ENCODE measurements at places on chromosomes 2 and 18.

DNA sequence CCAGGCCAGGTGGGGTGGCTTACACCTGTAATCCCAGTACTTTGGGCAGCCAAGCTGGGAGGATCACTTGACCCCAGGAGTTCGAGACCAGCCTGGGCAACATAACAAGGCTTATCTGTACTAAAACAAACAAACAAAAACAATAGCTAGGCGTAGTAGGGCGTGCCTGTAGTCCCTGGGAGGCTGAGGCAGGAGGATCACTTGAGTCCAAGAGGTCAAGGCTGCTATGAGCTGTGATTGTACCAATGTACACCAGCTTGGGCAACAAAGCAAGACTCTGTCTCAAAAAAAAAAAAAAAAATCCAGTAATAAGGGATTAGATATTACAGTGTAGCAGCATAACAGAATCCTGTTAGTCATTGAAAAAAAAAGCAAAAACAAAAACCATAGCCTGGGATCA, 223.2 kb upstream of the FOSL2 start:
- DNase-seq, result no peak

GRCh38 chr2:38581193-38582147, 21.3 kb downstream of the HNRNPLL start:
- peak; percentile 47 for DNase-seq

- DNase-seq, result peak; percentile 84
These were observed 134.1 kb upstream of the ITGB6 start for GRCh38 chr2:160334028-160334741.

DNA sequence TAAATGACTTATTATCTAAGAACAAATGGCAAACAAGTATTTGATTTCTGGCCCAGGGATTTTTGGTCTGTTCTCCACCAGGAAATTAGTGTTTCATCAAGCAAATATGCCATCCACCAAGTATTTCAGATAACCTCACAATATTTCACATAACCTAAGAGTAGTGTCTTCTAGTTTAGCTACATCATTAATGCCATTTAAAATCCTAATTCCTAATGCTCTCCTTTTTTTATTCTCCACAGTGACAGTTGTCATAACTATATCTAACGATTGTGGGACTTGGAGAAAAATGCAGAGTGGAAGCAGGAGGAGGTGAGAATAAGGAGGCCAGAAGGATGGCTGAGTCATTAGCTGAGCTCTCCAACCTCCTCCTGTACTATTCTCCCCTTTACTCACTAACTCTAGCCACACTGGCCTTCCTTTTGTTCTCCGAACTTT, 58.5 kb upstream of the CTLA4 start:
- DNase-seq, result no peak

GRCh38 chr2:56202381-56203121, 18.8 kb downstream of the CCDC85A start:
- DNase-seq, result no peak

GRCh38 chr2:71261534-71261933, 34.6 kb upstream of the PAIP2B start:
- DNase-seq, result no peak

- peak; percentile 30 for DNase-seq
These were observed 109.2 kb downstream of the THADA start for GRCh38 chr2:43486603-43487002.

- no peak for DNase-seq
These were observed 565.5 kb upstream of the CHAC2 start for GRCh38 chr2:53202063-53202462.

DNA sequence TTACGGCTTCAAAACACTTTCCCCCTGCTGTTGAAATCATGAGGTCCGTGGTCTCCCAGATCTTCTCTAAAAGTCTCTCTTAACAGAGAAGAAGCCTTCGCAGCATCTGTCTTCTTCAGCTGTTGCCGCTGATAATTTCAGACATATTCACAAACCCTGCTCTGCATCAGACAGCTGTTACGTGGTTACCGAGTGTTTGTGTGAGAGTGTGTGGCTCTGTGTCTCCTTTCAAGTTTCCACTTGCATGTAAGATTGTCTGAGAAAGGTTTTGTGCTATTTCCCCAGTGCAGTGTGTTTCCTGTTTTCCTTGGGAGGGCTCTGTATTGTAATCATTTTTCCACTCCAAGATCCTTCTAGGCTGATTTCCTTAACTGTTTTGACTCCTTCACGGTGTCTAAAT, 32.8 kb downstream of the MAIP1 start:
- peak; percentile 72 for DNase-seq

DNA sequence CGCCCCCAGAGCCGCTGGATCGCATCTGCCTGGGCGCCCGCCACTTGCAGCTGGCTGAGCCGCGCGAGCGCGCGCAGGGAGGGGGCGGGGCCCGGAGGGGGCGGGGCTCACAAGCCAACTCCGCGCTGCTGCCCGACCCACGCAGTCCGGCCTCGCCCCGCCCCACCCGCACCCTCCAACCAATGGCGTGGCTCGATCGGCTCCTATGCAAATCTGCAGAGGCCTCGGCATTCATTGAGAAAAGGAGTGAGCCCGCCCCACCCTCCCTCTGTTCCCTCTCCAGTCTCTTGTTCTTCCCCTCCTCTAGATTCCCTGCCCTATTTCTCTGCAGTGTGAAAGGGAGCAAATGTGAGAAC, at the start of gene ALK:
ALK (minus strand) TSS at position 27 of the 356 bp plus-strand sequence. CDS start 927 bp downstream, outside the sequence.
- peak; percentile 91 for DNase-seq

- DNase-seq, result no peak
These were observed 102.9 kb upstream of the ALPP start for GRCh38 chr2:232275670-232276069.

DNA sequence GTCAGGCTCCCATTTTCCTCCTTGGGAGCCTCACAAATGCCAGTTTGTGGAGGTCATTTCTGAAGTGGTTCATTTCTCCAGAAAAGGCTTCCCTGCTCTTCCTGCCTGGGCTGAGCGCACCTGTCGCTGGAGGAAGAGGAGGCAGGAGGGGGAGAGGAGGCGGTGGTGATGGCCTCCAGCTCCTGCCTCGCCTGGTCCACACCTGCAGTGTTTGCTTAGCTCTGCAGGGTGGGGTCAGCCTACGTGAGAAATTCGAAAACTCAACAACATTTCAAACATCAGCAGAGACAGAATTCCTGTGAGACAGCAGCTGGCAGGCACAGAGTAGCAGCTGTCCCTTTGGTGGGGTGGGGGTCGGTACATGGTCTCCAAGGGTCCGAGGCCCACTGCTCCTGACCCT, 7.9 kb downstream of the IMPA2 start:
- DNase-seq, result no peak

GRCh38 chr18:5961097-5961827, 65.9 kb upstream of the TMEM200C start:
- no peak for DNase-seq

- DNase-seq, result no peak
These were observed 117.9 kb downstream of the PPP1R1C start for GRCh38 chr2:182103526-182103925.

DNA sequence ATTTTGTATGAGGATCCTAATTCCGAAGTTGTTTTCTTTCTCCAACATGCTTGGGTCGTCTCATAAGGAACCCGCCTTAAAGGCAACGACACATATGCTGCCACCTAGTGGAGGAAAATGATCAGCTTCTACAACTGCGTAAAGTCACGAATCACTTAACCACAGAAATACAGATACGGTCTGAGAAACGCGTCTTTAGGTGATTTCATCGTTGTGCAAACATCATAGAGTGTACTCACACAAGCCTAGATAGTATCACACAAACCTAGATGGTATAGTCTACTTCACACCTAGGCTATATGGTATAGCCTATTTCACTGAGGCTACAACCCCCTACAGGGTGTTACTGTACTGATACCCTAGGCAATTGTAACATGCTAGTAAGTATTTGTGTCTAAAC, 13.1 kb downstream of the GNLY start:
- peak; percentile 56 for DNase-seq

- DNase-seq, result no peak
These were observed 911.4 kb upstream of the SLC39A10 start for GRCh38 chr2:194745557-194746146.

- DNase-seq, result no peak
These were observed 242.6 kb upstream of the RAB12 start for GRCh38 chr18:8366656-8367055.

- no peak for DNase-seq
These were observed 2.9 kb downstream of the STON1 start for GRCh38 chr2:48532824-48533223.

DNA sequence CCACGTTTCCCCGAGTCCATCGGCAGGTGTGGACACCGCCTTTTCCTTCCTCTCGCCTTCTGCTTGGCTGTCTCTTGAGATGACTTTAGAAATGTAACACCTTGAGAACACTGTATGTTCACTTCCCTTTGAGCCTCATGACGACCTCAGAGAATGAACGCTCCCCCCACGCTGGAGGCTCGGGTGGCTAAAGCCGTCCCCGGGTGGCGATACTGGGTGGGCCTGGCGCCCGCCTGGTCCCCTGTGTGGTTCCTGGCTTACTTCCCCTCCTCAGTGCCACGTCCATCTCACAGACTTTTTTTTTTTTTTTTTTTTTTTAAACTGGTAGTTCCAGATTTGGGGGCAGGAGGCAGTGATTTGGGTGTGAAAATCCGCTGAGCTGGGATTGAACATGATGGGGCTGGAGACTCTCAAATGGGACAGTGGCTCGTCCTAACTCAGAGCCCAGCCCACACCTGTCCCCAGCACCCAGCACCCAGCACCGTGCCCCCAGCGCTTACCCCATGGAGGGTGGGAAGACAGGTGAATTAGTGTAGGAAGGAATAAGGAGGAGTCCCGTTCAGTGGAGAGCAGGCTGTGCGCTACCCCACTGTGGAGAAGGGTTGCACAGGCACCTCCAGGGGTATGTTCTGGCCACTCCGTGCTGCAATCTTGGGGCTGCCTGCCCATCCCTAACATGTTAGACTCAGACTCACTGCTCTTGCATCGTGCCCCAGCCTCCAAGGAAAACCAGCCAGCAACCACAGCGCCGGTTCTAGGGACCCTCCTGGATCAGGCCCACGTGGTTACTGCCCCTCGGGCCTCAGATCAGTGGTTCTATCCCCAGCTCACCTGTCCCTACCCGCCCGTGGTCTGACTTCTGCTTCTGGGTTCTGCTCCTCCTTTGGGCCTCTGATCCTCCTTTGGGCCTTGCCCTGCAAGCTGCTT, 174.0 kb downstream of the ASB1 start:
- DNase-seq, result no peak

Data from femur (tissue), 1 donor.